H9 (cell line): ENCODE measurements at places on chromosomes 7 and 10. TPM values are rescaled to one million over a fixed set of nuclear protein-coding genes. Genes with fewer than 3 reads are reported as not detected.
A peak's percentile ranks its signal among the peaks of the same experiment; 100 is the strongest.

Gene LOXL4
- 0.13 and 0.18 TPM in 2 replicates for total RNA-seq

DNA sequence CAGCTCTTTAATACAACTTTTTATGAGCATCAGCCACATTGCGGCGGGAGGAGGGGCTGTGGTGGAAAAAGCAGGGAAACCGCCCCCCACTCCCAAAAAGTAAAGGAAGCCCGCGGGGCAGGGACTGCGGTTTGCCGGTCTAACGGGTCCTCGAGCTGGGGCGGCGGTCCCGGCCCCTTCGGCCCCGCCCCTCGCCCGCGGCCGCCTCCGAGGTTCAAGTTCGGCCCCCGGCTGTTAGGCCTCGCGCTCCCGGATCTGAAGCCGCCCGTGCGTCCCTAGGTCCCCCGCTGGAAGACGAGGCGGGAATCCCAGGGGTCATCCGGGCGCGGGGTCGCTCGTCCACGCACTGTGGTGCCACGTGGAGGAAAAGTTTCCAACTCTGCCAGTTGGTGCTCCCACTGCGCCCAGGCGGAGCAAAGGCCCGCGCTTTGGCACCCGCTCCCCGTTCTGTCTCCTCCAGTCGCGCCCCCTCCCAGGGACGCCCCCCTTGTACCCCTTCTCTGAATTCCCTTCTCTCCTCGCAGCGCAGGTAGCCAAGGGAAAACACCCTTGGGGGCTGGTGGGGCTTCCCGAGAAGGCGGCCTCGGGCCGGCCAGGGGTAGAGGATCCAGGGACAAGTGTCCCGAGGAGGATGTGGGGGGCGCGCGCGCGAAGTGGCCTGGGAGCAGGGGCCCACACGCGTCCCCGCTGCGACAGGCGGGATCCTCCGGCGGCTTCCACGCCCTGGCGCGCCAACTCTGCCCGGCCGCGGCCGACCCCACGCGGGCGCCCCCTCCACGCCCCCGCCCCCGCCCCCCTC lies 798 bp upstream of the AUTS2 start:
- H3K4me3 ChIP-seq: peak overlapping the region; percentile 60
- H3K27me3 ChIP-seq: peaks cover 38% of the 10 kb centered on the region
- DNase-seq: peak; percentile 63
- H3K27ac ChIP-seq: no peak overlapping the region

DNA sequence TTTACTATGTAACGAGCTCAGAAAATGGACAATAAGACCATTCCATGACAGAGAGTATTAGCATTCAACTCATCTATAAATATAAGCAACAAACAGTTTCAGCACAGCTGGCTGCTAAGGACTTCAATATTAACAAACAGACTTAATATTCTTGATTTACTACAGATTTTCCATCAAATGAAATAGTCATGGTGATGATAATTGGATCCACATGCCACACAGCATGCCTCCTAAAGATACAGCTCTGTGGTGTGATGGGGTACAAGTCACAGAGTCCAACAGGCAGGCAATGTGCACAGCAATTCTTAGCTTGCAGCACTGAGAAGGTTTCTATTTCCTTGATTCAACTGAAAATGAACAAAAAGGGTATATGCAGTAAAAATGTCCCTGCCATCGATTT lies 54.0 kb downstream of the DOCK4 start:
- H3K4me3 ChIP-seq: no peak overlapping the region
- no peak overlapping the region for H3K27ac ChIP-seq
- H3K4me1 ChIP-seq: peaks cover 7% of the 10 kb centered on the region; the same call in 1 of the 2 replicates
- H3K36me3 ChIP-seq: no peaks in the 10 kb centered on the region

Gene HMX2
- 0.35 and 0.46 TPM in 2 replicates for total RNA-seq

DNA sequence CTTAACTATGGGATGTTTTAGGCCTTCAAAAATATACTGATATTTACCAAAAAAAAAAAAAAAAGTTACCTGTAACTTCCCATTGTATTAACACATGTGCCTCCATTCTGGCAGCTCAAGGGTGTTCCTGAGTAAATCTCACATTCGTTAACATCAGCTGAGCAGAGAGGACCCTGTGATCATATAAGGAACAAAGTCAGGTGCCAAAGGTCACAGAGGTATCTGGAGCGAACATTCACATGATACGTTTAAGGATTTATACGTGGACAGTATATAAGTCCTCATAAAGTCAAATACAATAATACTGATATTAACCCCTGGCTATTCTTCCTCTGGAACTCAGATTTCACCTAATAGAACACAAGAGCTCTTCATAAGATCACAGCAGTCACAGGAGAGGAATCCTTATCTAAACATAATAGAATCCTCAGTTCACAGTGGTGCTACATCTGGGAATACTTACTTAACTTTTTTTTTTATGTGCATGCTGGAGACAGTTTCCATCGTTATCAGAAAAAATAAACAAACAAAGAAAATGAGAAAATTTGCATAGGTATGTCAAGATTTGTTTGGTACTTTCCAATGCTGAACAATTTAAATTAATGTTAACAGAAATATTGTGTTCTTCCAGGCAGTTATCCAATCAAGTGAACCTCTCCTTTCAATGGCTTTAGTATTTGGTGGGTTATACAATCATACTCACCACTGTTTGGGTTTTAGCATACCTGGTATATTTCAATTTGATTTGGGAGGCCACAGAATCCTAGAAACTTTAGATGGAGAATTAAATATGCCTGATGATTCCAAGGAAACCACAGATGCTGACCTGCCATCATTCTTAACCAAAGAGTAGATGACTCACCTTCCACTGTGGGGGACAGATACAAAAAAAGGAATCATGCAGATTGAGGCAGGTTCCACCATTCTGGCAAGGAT lies 6.6 kb downstream of the CUBN start:
- H3K27me3 ChIP-seq: no peaks in the 10 kb centered on the region
- H3K36me3 ChIP-seq: no peaks in the 10 kb centered on the region
- no peak overlapping the region for H3K4me3 ChIP-seq
- no peaks in the 10 kb centered on the region; the same call in 1 of the 2 replicates for H3K4me1 ChIP-seq

Gene SEMA3D
- 5.4 and 5.6 TPM in 2 replicates for total RNA-seq

- H3K4me1 ChIP-seq: no peaks in the 10 kb centered on the region
- no peak overlapping the region for H3K4me3 ChIP-seq
- H3K36me3 ChIP-seq: peaks cover 55% of the 10 kb centered on the region
- no peak overlapping the region for H3K27ac ChIP-seq
Measured at GRCh38 chr7:39691821-39692220, 68.4 kb downstream of the RALA start.
